ENCODE measurements at places on chromosomes 2 and 18. TPM values are rescaled to one million over a fixed set of nuclear protein-coding genes. Genes with fewer than 3 reads are reported as not detected.

DNA sequence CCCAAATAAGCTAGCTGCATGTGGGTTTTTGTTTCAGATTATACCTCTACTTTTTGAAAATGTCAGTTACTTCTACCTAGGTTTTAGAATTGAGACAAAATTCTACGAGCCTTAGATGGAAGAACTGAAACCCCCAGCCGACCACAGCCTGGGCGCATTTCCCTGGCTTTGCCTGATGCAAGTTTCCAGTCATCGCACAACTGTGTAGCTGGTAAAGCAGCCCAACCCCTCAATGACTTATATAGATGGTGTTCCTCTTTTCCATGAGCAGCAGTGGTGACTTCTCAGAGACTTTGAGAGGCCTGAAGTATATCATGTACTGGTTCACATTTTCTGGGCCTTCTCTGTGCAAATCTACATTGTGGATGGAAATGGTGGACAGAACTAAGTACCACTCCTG lies 515.4 kb upstream of the RAB6C start:
- H3K27me3 ChIP-seq: no peaks in the 10 kb centered on the region
- no peaks in the 10 kb centered on the region for H3K36me3 ChIP-seq
- DNase-seq: no peak
- H3K4me1 ChIP-seq: no peaks in the 10 kb centered on the region
- no peak overlapping the region for H3K27ac ChIP-seq
- H3K4me3 ChIP-seq: no peak overlapping the region

- H3K4me1 ChIP-seq: no peaks in the 10 kb centered on the region
- H3K27me3 ChIP-seq: no peaks in the 10 kb centered on the region
- no peaks in the 10 kb centered on the region for H3K36me3 ChIP-seq
- H3K27ac ChIP-seq: no peak overlapping the region
- no peak for DNase-seq
Measured at GRCh38 chr2:211132046-211132445, 575.6 kb downstream of the CPS1 start.

GRCh38 chr2:9641641-9642040 lies 10.8 kb upstream of the YWHAQ start:
- H3K4me3 ChIP-seq: no peak overlapping the region
- DNase-seq: no peak
- peaks cover 10% of the 10 kb centered on the region for H3K4me1 ChIP-seq
- H3K27me3 ChIP-seq: no peaks in the 10 kb centered on the region

DNA sequence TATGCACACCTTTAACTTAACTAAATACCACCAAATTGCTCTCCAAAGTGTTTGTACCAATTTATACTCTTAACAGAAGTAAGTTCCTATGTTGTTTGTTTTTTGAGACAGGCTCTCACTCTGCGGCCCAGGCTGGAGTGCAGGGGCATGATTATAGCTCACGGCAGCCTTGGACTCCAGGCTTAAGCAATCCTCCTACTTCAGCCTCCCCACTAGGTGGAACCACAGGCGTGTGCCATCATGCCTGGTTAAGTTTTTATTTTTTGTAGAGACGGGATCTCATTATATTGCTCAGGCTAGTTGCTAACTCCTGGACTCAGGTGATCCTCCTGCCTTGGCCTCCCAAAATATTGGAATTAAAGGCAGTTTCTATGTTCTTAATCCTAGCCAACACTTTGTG lies 13.1 kb upstream of the NAB1 start:
- H3K4me1 ChIP-seq: peaks cover 4% of the 10 kb centered on the region
- no peak overlapping the region for H3K4me3 ChIP-seq
- H3K27me3 ChIP-seq: no peaks in the 10 kb centered on the region
- no peak for DNase-seq

GRCh38 chr2:7116511-7116910 lies 199.3 kb downstream of the RNF144A start:
- DNase-seq: no peak
- no peaks in the 10 kb centered on the region for H3K4me1 ChIP-seq
- H3K27ac ChIP-seq: no peak overlapping the region
- no peaks in the 10 kb centered on the region for H3K27me3 ChIP-seq

GRCh38 chr18:22710673-22711191 lies 222.4 kb upstream of the RBBP8 start:
- no peaks in the 10 kb centered on the region for H3K36me3 ChIP-seq
- H3K4me1 ChIP-seq: peaks cover 15% of the 10 kb centered on the region
- DNase-seq: no peak
- peak overlapping the region; percentile 39 for H3K4me3 ChIP-seq
- H3K27me3 ChIP-seq: no peaks in the 10 kb centered on the region
- no peak overlapping the region for H3K27ac ChIP-seq

DNA sequence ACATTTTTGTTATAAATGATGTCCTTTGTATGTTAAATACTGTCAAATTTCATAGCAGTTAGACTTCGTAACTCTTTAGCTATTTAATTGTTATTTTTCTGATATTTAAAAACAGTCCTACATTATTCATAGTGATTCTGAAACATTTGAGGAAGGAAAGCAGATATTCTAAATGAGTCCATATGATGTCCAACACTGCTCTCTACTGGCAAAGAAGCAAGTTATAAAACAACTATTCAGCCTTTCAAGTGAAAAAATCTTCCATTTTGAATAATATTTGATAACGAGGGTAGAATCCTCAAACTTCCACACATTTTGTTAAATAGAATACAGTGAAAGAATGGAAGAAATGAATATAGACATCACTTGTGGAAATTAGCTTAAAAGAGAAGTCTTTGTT lies 220.8 kb downstream of the GULP1 start:
- no peak for DNase-seq
- H3K27me3 ChIP-seq: no peaks in the 10 kb centered on the region
- H3K4me1 ChIP-seq: no peaks in the 10 kb centered on the region
- no peaks in the 10 kb centered on the region for H3K36me3 ChIP-seq
- H3K4me3 ChIP-seq: no peak overlapping the region
- H3K27ac ChIP-seq: no peak overlapping the region

- H3K27me3 ChIP-seq: no peaks in the 10 kb centered on the region
- DNase-seq: no peak
- no peak overlapping the region for H3K4me3 ChIP-seq
- peaks cover 2% of the 10 kb centered on the region for H3K36me3 ChIP-seq
- H3K4me1 ChIP-seq: peaks cover 21% of the 10 kb centered on the region
- H3K27ac ChIP-seq: peak overlapping the region; percentile 50
Measured at GRCh38 chr2:101012706-101013181, 10.7 kb downstream of the RPL31 start.

DNA sequence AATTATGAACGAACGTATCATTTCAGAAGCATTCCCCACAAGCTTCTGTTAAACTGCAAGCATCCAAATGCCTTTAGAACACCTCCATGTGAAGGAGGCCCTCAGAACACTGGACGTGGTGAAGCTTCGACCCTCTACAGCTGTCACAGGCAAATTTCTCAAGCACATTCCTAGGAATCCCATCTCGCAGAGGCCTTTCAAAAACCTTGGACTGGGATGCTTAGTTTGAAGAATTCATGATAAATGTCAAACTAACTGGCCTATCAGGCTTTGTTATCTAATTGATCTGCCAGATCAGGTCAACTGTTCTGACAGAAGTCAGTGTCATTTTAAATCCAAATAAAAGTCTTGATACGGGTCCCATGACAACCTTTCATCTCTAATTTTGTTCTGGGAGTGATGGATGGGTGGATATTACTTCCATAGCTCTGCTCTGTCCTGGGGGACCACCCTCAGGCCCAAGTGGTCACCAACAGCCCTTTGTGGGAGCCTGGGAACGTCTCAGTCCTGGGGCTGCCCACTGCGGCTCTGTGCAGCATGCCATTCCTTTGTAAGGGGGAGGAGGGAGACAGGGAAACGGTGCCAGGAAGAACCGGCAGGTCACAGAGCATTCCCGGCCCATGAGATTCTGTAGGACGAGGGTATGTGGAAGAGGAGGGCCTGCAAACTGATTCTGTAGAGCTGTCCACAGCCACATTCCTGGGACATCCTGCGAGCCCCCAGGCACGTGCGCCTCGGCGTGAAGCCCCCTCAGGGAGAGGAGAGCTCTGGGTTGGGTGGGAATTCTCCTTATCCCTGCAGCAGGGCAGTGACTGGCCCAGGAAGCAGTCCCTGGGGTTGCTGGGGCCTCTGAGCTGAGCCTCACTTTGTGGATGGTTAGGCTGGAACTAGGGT lies 59.1 kb upstream of the PXDN start:
- H3K4me1 ChIP-seq: no peaks in the 10 kb centered on the region
- H3K27me3 ChIP-seq: no peaks in the 10 kb centered on the region
- no peak overlapping the region for H3K27ac ChIP-seq
- DNase-seq: no peak
- no peak overlapping the region for H3K4me3 ChIP-seq

DNA sequence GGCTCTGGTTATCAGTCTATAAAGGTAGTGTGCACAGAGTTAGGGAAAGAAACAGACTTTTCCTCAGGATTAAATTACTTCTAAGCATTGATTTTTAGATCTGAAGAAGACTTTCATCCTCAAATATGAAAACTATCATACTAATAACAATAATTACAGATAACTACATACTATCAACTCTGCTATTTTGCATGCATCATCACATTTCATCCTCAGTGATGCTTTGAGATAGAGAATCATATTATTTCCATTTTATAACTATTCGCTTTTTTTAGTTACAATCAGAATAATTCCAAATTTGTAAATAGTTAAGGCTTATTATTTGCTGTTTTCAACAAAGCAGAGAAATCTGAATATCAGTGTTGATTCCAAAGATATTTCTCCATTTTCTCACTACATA lies 239.2 kb downstream of the MEIS1 start:
- no peaks in the 10 kb centered on the region for H3K4me1 ChIP-seq
- no peak overlapping the region for H3K27ac ChIP-seq
- no peaks in the 10 kb centered on the region for H3K27me3 ChIP-seq
- no peak overlapping the region for H3K4me3 ChIP-seq

DNA sequence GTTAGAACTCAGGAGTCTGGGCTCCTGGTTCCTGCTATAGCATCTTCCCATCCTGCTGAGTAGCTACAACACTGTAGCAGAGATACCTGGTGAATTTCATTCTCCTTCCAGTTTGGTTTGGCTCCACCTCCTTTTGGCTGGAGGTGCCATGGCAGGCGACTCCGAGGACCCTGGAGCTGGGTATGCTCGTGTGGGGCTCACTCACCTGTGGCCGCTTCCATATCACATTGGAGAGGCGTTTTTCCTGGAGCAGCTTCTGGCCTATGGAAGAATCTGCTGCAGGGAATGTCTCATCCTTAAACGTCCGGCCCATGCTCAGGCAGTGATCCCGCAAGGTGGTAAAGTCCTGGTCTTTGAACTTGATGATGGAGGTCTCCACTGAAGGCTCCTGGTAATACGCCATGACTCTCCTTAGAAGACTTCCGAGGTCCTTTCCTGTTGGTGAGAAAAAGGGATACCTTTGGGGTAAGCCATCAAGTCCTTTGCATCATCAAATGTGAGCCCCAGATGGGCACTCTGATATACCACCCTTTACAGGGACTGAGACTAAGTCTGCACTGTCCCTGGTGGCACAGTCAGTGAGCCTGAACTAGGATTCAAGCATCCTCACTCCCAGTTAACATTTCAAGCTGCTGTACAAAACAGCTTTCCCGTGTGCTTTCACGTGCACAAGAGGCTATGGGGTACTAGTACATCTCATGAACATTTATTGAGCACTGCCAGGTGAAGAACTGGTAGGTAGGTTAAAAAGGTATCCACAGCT lies 20.1 kb downstream of the CAPN13 start:
- DNase-seq: no peak
- H3K4me1 ChIP-seq: peaks cover 20% of the 10 kb centered on the region
- no peak overlapping the region for H3K27ac ChIP-seq
- H3K27me3 ChIP-seq: no peaks in the 10 kb centered on the region
- H3K36me3 ChIP-seq: no peaks in the 10 kb centered on the region

The MAL gene
- total RNA-seq: 2.4 TPM

The PLCL1 gene
- total RNA-seq: 5.9 TPM

The TUBB8B gene
- total RNA-seq: not detected

The FEV gene
- total RNA-seq: not detected

The KANSL1L gene
- total RNA-seq: 20.1 TPM

All from gastrocnemius medialis (tissue), 4 donors.